Vagina (tissue), 2 donors: ENCODE measurements at places on chromosomes 2 and 18.
A peak's percentile ranks its signal among the peaks of the same experiment; 100 is the strongest.

- no peaks in the 10 kb centered on the region for H3K36me3 ChIP-seq
- H3K27me3 ChIP-seq, result no peaks in the 10 kb centered on the region
- H3K27ac ChIP-seq, result peak overlapping the region; percentile 85
- no peak for DNase-seq
Measured at GRCh38 chr2:43305517-43305916, 79.1 kb upstream of the ZFP36L2 start.

DNA sequence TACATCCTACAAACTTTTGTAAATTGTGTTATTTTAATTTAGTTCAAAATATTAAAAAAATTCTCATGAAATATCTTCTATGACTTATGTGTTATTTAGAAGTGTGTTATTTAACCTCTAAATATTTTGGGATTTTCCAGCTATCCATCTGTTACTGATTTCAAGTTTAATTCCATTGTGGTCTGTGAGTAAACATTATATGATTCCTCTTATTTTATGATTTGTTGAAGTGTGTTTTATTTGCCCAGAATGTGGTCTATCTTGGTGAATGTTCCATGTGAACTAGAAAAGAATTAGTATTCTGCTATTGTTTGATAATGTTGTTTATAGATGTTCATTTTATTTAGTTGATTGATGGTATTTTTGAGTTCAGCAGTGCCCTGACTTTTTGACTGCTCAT, 136.0 kb downstream of the ZNF804A start:
- no peaks in the 10 kb centered on the region for H3K36me3 ChIP-seq
- H3K27ac ChIP-seq, result no peak overlapping the region
- H3K4me3 ChIP-seq, result no peak overlapping the region

DNA sequence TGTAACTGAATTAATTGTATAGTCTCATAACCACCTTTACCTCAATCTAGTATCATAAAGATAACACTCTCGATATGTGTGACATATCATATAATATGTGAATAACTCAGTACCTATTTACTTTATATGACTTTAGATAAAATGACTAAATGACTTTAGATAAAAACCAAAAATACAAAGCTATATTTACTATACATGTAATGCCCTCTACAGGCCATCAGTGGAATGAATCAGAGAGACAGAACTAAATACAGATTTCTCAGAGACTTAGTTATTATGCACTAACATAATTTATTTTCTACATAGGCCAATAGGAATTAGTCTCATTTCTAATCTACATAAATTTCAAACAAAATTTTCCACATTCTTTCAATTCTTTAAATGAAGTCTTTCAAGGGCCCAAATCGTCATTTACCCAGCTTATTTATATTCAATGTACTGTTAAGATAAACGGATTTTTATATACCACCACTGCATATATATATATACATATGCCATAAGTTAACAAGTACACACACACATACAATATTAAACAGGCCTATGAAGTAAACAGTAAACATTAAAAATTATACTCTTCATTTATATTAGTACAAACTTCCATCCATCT, 219.9 kb downstream of the EXOC6B start:
- no peak for DNase-seq
- H3K4me1 ChIP-seq, result no peaks in the 10 kb centered on the region
- no peaks in the 10 kb centered on the region for H3K27me3 ChIP-seq
- H3K27ac ChIP-seq, result no peak overlapping the region

DNA sequence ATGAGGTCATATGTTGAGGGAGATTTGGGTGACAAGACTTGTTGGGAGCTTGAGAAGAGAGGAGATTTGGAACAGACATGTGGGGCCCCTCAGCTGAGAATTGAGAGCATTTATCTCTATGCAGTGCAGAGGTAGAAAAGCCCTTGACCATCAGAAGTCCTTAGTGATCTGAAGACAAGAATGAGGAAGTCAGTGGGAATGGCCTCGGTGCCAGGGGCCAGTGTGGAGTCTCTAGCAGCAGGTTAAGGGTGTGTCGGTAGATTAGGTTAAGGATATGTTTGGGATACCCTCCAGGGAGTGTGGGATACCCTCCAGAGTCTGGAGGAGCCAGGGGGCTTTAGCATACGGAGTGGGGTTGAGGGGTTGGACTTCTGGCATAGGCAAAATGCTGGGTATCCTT, 41.6 kb downstream of the FBXO48 start:
- H3K4me3 ChIP-seq, result no peak overlapping the region
- no peak overlapping the region for H3K27ac ChIP-seq
- H3K36me3 ChIP-seq, result no peaks in the 10 kb centered on the region

GRCh38 chr2:211354481-211354880, 798.1 kb downstream of the CPS1 start:
- no peak overlapping the region for H3K27ac ChIP-seq

DNA sequence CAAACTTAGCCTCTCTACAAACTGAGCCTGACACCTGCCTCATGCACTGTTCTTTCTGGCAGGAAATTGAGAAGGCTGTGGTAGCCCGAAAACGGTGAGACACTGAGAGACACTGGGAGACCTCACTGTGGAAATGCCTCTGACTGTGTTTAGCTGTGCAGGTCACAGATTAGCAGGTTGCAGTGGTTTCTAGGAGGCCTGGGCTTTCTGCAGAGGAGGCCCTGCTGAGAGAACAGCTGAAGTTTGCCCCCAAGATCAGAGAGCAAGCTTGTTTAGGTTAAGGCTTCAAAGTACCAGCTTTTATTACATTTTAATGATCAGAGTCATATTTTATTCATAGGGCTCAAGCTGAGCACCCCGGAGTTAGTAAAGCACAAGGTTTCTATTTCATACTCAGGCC, 68.7 kb upstream of the LYPD6 start:
- H3K4me3 ChIP-seq, result no peak overlapping the region
- no peaks in the 10 kb centered on the region for H3K36me3 ChIP-seq
- H3K27me3 ChIP-seq, result no peaks in the 10 kb centered on the region
- H3K27ac ChIP-seq, result no peak overlapping the region
- no peaks in the 10 kb centered on the region for H3K4me1 ChIP-seq
- DNase-seq, result no peak

DNA sequence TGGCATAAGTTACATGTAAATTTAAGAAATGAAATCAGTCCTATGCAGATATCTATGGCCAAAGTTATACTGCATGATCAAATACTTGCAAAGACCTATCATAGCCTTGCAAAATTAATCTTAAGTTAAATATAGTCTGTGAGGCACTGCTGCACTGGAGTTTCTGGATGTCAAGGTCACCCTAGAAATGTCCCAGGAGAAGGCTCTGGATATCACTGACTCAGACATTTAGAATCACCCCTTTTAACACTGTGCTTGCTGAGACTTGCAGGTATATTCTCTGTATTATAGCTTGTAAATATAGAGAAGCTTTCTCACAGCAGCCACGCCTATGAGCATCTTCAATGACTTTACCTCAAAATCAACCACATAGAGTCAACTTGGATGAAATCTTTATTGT, 51.5 kb downstream of the ETAA1 start:
- H3K27me3 ChIP-seq, result no peaks in the 10 kb centered on the region
- no peak overlapping the region for H3K4me3 ChIP-seq
- H3K36me3 ChIP-seq, result no peaks in the 10 kb centered on the region
- no peak for DNase-seq
- peaks cover 6% of the 10 kb centered on the region for H3K4me1 ChIP-seq
- no peak overlapping the region for H3K27ac ChIP-seq

- no peaks in the 10 kb centered on the region for H3K27me3 ChIP-seq
- DNase-seq, result no peak
- no peak overlapping the region for H3K4me3 ChIP-seq
- H3K27ac ChIP-seq, result no peak overlapping the region
- H3K36me3 ChIP-seq, result no peaks in the 10 kb centered on the region
- H3K4me1 ChIP-seq, result peaks cover under 1% of the 10 kb centered on the region
Measured at GRCh38 chr2:120716641-120717585, 18.8 kb upstream of the GLI2 start.

DNA sequence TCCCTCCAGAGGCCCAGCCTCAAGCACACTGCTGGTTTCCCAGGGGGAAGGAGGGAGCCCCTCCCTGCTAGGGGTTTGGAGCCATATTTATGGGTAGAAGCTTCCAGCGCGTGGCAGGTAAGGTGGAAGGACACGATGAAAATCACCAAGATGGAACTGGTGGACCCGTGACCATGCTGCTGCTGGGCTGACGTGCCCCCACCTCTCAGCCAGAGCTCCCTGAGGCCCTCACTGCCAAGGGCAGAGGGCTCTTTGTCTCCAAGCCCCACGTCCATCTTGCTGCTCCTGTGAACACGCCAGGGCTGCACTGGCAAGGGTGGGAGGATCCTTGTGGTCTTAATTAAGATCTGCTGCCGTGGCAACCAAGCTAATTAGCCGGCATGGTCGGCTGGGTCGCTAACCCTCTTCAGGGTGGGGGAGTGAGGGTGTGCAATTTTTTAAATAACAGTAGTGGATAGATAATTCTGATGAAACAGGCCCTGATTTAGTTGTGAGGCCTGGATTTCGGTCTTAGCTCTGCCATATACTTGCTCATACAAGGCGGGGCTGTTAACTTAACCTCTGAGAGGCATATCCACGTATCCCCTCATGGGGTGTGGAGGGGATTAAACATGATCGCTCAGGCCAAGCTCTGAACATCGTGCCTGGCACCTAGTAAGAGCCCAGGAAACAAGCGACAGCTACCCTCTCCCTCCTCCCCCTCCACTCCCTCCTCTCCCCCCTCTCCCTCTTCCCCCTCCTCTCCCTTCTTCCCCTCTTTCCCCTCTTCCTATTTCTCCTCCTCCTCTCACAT, 232.8 kb downstream of the CELF4 start:
- H3K27me3 ChIP-seq, result no peaks in the 10 kb centered on the region
- H3K27ac ChIP-seq, result no peak overlapping the region
- H3K4me3 ChIP-seq, result no peak overlapping the region
- H3K4me1 ChIP-seq, result peaks cover 7% of the 10 kb centered on the region
- no peaks in the 10 kb centered on the region for H3K36me3 ChIP-seq
- no peak for DNase-seq

DNA sequence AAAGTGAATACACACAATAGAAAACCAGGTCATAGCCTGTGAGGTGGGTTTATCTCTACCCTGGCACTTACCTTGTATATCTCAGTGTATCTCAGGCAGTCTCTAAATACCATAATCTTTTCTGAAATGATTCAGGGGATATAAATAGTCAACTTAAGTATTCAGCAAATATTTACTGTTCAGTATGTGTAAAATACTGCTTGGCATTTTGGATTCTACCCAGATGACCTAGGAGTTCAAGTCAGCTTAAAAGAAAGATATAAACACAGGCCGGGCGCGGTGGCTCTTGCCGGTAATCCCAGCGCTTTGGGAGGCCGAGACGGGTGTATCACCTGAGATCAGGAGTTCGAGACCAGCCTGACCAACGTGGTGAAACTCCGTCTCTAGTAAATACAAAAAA, 23.8 kb downstream of the GRHL1 start:
- no peaks in the 10 kb centered on the region for H3K36me3 ChIP-seq
- no peak overlapping the region for H3K4me3 ChIP-seq
- H3K4me1 ChIP-seq, result peaks cover 30% of the 10 kb centered on the region
- no peak overlapping the region for H3K27ac ChIP-seq
- DNase-seq, result no peak
- no peaks in the 10 kb centered on the region for H3K27me3 ChIP-seq
